GM06990 (cell line): ENCODE measurements at places on chromosomes 5 and 9.

DNA sequence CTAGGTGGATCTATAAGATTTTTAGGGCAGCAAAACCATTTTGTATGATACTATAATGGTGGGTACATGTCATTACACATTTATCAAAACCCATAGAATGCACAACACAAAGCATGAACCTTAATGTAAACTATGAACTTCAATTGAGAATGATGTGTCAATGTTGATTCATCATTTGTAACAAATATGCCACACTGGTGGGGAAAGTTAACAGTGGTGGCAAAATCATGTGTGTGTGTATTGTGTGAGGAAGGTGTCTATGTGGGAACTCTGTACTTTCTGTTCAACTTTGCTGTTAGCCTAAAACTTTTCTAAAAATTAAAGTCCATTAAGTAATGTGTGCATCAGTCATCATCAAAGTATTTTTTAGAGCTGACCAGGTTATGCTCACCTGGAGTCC lies 38.9 kb downstream of the HAVCR1 start:
- DNase-seq = no peak

GRCh38 chr5:56816546-56817081 lies 1.3 kb downstream of the MAP3K1 start:
- peak; percentile 84 for DNase-seq

- DNase-seq = no peak
These were observed 8.2 kb downstream of the CTSL start for GRCh38 chr9:87734106-87734505.

GRCh38 chr5:139551191-139551889 lies 9.8 kb upstream of the UBE2D2 start:
- DNase-seq = no peak

DNA sequence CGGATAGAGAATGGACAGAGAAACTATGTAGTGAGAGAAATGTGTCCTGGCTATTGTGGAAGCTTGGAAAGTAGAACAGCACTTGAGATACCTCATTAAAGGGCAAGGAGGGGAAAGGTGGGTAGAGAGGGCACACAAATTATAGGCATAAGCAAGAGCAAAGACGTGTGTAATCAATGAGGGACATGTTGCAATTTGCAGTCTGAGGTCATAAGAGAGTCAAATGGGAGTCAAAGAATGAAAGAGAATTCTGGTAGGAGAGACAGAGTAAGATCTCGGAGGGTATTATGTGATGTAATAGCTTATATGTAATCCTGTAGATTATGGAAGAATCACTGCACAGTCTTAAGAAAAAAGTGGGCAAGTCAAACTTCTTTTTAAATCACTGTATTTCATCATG lies 312.0 kb upstream of the RGMB start:
- DNase-seq = no peak

- no peak for DNase-seq
These were observed 595.4 kb downstream of the IRX1 start for GRCh38 chr5:4191041-4191440.

DNA sequence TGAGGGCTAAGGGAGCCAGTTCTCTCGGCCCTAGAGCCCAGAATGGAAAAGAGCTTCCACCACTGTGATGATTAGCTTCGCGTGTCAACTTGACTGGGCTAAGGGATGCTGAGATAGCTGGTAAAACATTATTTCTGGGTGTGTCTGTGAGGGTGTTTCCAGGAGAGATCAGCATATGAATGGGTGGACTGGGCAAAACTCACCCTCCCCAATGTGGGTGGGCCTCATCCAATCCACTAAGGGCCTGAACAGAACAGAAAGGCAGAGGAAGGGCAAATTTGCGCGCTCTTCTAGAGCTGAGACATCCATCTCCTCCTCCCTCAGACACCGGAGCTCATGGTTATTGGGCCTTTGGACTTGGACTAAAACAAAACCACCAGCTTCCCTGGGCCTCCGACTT lies 20.9 kb upstream of the AKNA start:
- no peak for DNase-seq

- no peak for DNase-seq
These were observed 318.4 kb upstream of the RIOK2 start for GRCh38 chr5:97501286-97501964.

DNA sequence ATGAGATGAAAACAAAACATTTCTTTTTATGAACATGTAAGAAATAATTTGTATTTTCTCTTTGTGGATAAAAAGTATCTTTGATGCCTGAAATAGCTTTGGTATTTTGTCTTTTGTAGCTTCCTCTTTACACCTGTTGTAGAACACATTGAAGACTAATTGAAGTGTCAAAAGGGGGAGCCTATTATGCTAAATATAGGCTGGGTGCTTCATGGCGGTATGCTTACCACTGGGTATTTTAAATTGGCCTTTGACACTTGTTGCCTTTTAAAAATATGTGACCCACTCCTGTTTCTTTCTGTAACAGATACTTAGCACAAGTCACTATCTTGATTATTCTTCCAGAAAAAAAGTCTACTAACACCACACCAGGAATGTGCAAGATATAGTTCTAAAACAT lies 226.4 kb downstream of the KIAA0825 start:
- DNase-seq = no peak

DNA sequence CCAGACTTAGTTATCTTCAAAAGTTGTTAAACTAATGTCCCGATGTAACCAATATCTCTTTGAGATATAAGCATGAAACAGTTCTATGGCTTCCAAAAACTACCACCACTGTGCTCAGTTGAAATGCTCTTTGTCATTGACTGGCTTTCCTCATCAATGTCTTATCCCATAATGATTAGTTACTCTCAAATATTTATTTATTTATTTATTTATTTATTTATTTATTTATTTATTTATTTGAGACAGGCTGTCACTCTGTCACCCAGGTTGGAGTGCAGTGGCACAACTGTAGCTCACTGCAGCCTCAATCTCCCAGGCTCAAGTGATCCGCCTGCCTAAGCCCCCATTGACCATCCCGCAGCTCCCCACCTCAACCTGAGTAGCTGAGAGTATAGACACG lies 28.0 kb upstream of the MLLT3 start:
- no peak for DNase-seq

DNA sequence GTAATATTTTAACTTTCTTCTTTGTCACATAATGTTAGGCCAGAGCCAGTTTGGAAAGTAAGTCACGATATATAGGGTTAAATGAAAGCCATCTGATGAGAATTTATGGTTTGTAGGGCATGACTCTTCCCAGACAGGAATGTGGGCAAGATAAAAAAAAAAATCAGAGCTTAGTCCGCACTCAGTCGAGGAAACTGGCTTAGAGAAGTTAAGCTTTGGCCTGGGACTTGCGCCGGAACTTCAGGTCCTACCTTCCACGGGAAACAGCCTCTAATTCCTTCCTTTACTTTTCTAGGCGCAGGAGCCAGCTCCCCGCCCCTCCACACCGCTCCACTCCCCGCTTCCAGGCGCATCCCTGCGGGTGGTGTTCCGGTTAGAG lies 475 bp downstream of the DDX31 start:
- no peak for DNase-seq

GRCh38 chr9:124812441-124812876 lies 35.5 kb downstream of the OLFML2A start:
- DNase-seq = no peak
